ENCODE measurements at places on chromosomes 5 and 9.

DNA sequence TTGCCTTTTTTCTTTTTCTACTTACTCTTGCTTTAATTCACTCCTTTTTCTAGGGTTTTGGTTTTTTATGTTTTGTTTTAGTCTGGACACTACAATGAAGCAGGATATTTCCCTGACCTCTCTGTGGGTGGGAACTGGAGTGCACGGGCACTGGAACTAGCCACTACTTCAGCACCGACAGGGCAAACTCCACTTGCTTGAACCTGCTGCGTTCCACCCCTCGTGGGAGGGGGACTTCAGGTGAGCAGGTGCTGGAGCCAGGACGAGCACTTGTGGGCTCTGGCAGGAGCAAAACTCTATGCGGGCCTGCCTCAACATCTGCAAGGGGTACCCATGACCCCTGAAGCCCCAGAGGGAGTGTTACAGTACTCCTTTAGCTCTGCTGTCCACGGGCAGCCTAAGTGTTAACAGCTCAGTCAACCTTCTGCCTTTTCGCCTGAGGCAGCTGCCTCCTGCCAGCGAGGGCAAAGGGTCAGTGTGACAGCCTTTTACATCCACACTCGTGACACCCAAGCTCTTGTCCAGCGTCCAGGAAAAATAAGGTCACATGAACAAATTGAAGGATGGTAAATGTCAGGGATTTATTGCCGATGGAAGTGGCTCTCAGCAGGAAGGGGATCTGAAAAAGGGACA is 144.1 kb upstream of the NFIL3 start:
- no peak for DNase-seq

GRCh38 chr9:463455-464171 is 248.9 kb downstream of the DOCK8 start:
- no peak for DNase-seq

- DNase-seq: no peak
These were observed 21.8 kb upstream of the PPP2CA start for GRCh38 chr5:134247428-134248224.

DNA sequence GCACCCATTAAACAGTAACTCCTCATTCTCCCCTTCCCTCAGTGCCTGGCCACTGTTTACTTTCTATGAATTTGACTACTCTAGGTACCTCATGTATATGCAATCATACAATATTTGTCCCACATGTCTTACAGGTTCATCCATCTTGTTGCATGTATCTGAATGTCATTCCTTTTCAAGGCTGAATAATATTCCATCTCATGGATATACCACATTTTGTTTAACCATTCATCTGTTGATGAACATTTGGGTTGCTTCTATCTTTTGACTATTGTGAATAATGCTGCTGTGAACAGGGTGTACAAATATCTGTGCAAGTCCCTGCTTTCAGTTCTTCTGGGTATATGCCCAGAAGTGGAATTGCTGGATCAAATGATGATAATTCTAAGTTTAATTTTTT is 40.9 kb downstream of the INIP start:
- DNase-seq: no peak

DNA sequence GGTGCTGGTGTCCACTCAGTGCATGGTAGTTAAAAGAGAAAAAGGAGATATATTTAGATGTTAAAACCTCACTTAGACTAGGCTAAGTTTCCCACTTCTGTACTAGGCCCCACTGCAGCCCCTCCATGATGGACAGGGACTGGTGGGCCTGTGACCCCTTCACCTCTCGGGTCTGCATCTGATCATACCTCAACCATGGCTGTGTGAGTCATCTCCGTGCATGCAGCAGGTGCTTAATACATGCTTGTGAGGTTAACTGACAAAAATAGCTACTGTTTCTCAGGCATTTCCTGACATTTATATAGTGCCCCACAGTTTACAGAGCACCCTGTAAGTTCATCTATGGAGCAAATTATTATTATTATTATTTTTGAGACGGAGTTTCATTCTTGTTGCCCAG is 8.4 kb upstream of the URM1 start:
- DNase-seq: no peak

DNA sequence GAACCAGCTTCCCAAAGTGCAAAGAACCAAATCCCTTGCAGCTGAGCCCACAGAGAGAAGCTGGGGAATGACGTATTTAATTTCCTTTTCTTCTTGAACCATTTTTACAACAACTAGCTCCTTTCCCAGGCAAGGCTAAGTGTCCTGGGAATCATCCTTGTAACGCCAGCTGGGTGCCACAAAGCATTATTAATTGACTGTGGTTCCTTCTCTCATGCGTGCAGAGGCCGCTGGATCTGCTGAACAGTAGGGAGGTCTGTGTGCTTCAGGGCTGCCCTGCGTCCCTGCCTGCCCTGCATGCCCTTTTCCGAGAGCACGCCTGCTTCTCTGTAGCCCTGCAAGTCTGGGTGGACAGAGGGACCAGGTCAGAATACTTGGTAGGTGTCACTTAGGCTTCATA is 124.1 kb upstream of the OTULINL start:
- DNase-seq: no peak

DNA sequence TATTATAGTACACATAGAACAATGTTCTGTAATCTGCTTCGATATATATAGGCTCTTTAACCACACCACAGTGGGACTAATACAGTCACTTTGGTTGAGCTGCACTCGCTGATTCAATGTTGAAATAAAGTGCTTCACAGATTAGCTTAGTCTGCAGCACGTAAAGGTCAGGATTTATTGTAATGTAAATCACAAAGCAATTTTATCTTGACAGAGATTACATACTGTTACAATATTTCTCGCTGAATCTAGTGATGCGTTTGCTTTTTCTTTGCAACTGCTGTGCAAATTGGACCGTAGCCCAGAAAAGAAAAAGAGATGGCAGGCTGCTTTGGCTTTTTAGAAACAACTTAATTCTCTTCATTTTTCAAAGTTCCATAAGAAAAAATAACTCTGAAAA is 52.9 kb downstream of the CETN3 start:
- no peak for DNase-seq

DNA sequence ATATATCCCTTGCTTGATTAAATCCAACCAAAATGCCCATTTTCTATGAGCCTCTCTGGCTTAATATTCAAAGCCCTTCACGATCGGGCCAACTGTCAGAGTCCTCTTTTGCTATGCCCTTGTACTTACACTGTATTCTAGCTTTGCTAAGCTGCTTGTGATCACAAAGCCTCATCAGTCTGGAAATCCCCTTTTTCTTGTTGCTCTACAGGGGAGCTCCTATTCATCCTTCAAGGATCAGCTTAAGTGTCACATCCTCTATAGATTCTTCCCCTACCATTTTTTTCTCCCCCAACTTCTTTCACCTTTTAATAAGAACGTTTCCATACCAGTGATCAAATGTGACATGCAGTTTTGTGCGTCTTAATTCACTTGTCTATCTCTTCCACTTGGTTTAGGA is 450.4 kb upstream of the CHD1 start:
- no peak for DNase-seq

DNA sequence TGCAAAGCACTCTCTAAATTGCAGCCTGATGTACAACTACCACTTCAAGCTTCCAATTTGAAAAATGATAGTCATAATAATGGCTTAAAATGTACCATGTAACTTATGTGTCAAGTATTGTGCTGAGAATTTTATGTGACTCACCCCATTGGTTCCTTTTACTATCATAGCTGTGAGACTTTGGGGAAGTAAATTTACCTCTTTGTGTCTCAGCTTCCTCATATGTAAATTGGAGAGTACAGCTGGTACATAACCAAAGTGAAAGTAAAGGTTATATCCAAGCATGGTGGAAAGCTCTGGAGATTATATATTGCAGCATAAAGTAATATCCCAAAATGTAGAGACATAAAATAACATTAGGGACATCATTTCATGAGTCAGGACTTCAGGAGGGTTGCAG is 2200.4 kb upstream of the C9orf72 start:
- DNase-seq: no peak

- DNase-seq: no peak
These were observed 22.9 kb downstream of the KCNMB1 start for GRCh38 chr5:170366276-170366675.

DNA sequence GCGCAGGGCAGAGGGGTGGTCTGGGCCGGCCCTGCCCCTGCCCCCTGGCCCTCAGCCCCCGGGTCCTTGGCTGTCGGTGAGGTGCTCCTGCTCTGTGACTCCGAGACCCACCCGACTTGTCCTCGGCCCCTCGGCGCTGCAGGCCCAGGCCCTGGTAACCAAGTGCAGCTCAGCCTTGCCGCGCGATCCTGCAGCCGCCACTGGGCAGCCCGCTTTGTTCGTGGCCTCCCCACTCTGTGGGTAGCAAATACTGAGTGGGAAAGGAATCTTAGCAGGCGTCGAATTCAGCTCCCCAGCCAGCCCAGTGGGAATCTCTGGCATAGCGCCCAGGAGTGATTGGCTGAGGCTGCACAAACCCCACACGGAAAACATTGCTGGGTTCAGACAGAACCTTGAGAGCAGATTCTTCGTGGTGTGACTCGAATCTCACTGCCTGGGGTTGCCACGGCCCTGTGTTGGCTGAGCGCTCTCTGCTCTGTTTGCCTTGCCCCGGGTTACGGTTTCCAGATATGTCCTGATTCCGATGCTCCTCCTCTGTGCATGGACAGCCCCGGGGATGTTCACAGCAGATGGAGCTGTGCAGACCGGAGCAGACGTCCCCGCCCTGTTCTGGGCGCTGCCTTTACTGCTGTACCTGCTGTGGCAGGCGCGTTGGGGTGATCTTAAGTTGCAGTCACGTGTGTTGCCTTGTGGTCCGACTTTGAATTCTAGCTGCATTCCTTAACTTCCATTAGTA is 13.4 kb upstream of the EXOC3 start:
- DNase-seq: no peak

- DNase-seq: no peak
These were observed 80.4 kb downstream of the LHFPL2 start for GRCh38 chr5:78568212-78568611.

- no peak for DNase-seq
These were observed 64.6 kb upstream of the RASGRF2 start for GRCh38 chr5:80895523-80895922.

GRCh38 chr5:60972231-60972630 is 27.2 kb downstream of the NDUFAF2 start:
- peak; percentile 78 for DNase-seq

DNA sequence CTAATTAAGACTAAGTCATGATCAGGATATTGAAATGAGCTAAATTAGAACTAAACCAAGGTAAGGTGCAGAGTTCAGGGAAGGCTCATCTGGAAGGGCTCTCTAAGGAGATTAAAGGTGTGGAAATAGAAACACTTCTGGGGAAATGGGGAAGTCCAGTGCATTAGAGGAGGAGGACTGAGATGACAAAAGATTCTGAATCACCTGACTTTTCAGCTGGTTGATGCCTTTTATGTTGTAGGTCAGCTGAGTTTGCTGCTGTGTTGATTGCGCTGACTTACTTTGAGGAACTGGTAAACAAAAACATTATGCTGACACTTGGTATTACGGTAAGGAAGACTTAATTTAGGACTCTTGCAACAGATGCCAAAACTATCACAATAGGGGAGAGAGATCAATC is 23.8 kb downstream of the IFNA5 start:
- DNase-seq: no peak

DNA sequence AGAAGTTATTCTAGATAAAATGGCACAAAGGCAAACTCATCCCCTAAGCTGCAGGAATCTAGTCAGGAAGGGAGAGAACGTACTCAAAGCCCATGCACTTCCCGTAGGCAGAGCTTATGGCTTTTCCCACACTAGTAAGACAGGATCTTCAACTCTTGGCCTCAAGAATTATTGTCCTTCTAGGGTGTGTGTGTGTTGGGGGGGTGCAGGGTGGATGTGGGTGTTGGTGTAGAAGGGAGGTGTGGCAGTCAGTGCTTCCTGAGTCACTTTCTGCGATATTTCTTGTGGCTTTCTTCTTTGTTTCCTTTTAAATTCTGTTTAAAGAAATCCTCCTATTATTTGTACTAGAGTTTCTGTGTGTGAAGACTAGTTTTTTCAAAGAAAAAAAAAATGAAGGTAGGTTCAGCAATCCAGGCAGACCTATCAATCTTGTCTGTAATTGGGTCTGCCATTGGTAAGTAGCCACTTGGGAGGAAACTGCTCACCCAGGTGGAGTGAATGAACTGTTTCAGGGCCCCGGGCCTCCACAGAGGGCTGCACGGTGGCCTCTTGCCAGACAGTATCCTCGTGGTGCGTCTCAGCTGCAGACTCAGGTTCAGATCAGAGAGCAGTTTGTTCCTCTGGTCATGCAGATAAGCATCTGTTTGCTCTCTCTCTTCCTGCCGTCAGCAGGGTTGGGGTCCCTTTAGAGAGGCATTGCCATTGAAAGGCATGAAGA is 131.9 kb downstream of the NPR3 start:
- no peak for DNase-seq

DNA sequence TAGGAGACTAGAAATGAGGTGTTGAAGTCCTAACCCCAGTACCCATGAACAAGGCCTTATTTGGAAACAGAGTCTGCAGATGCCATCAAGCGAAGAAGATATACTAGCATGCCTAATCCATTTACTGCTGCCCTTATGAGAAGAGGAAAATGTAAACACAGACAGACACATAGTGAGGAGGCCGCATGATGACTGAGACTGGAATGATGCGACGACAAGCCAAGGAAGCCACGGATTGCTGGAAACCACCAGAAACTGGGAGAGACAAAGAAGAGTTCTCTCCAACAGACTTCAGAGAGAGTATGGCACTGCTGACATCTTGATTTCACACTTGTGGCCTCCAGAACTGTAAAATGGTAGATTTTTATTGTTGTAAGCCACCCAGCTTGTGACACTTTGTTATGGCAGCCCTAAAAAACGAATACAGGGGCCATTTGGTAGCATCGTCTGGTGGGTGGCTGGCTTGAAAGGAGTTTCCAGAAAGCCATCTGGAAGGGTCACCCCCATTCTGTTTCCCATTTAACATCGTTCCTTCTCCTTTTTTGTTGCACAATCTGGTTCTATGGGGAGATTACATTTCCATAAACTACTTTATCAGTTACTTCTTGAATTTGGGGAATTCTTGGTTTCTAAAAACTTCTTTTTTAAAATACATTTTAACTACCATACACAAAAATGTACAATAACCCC is 193.1 kb downstream of the HSD17B3 start:
- DNase-seq: no peak

- no peak for DNase-seq
These were observed 307.3 kb upstream of the NREP start for GRCh38 chr5:112064271-112064701.

- no peak for DNase-seq
These were observed 3.4 kb downstream of the CCDC180 start for GRCh38 chr9:97310896-97311295.

- peak; percentile 34 for DNase-seq
These were observed 13.7 kb downstream of the IL31RA start for GRCh38 chr5:55864606-55865541.

GRCh38 chr9:68447611-68448010 is 91.2 kb downstream of the PGM5 start:
- DNase-seq: no peak
